ENCODE measurements at places on chromosomes 5 and 9.
A peak's percentile ranks its signal among the peaks of the same experiment; 100 is the strongest.

DNA sequence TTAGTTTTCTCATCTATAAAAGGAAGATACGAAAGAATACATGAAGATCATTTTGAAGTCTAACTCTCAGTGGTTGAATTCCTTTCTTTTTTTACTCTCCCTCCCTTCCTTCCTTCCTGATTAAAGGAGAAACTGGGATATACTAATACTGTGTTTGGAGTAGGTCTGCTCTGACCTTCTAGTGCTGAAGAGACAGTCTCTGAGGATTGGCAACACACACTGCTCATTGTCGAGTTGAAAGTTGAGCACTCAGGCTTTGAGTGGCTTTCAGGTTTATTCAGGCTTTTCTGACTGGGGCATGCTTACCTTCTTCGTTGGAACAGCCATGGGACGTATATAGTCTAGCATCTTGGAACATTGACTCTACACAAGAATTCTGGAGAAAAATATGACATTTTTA, 86.9 kb upstream of the RPS23 start:
- DNase-seq: no peak

DNA sequence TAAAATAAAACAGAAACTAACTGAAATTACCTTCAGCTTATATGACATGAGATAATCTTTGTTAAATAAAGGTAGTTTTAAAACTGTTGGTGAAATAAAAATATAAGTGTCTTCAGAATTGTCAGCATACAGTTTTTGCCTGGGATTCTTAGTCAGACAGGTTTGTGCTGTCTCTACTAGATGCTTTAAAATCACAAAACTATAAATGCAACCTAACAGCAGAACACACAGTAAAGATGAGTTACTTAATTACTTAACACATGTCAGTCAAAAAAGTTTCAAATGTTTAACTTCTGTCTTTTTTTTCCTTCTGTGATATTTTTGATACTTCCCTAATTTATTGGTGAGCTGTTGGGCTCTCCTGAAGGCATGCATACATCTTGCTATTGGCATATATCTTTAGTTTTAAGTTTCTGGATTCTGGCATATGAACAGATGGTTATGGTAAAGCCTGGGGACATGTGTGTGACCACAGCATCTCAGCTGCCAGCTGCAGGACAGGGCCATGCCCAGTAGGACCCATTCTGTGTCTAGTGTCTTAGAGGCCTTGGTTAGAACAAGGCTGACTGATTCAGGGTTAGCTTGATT, 231.1 kb upstream of the NUDT12 start:
- DNase-seq: no peak

GRCh38 chr9:7520396-7520795, 279.2 kb downstream of the DMAC1 start:
- DNase-seq: no peak

- DNase-seq: no peak
Measured at GRCh38 chr5:172238334-172238733, 44.4 kb downstream of the EFCAB9 start.

DNA sequence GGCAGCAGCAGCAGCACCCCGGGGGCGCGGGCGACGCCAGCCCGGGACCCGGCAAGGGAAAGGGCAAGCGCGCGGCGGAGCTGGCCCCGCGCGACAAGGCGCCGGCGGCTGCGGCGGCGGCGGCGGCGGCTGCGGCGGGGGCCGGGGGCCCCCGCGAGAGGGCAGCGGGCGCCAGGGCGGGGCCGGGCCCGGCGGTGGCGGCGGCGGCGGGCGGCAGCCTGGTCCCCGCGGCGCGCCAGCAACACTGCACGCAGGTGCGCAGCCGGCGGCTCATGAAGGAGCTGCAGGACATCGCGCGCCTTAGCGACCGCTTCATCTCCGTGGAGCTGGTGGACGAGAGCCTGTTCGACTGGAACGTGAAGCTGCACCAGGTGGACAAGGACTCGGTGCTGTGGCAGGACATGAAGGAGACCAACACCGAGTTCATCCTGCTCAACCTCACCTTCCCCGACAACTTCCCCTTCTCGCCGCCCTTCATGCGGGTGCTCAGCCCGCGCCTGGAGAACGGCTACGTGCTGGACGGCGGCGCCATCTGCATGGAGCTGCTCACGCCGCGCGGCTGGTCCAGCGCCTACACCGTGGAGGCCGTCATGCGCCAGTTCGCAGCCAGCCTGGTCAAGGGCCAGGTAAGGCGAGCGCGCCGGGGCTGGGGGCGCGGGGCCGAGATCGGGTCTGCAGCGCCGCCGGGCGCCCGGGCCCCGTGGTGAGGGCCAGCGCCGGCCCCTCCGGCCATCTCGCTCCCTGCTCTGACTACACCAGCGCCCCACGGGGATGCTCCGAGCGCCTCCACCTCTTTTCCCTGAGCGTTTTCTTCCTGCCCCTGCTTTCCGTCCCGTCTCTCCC, at the start of gene UBE2QL1:
TSS of gene UBE2QL1 (plus strand) at position 238 of the 843 bp plus-strand sequence. CDS start at position 273, 35 bp downstream.
- peak; percentile 30 for DNase-seq

DNA sequence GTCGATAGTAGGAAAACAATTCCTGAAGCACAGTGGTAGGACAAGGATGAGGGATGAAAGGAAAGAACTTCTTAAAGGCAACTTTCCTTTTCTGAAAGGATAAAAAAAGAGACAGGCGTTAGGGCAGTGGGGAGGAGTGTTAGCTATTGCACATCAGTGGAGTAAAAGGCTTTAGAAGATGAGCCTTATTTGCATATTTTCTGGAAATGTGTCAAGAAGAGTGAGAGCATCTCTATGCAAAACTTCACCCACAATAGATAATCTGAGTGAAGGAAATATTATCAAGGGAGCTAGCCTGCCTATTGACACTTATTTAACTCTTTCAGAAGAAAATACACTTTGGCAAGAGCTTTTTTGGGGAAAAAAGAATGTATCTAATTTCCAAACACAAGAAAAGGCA, 151.6 kb downstream of the MACIR start:
- DNase-seq: no peak

DNA sequence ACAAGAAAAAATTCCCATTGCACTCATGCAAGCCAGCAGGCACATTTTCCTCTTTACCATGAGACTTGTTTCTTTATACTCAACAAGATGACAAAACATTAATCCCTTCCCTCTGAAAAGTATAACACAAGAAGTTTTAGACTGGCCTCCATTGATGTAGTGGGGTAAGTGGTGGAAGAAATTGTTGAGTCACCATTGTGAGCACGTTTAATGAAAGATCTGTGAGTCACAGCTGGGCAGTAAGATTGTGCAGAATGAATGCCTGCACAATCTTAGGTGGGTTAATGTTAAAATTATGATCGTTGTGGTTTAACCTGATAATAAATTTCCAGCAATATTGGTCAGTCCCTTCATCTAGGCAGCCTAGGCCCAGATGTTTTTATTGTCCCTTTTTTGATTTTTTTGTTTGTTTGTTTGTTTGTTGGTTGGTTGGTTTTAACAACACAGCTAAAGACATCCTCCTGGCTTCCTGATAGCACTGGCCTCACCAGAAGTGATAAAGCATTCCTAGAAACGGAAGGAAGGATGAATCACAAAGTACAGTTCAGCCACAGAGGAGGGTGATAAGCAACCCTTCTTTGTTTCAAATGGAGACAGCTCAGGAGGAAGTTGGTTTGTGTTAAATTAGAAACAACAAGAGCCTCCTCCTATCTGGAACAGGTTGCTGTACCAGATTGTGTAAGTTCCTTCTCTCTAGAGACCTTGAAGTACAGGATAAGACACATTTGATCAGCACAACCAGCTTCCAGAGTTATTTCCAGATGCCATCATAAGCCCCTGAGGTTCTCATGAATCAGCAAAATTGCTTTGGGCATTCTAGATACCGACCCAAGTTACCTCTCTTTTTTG, 40.3 kb downstream of the SLC24A2 start:
- DNase-seq: no peak

GRCh38 chr9:126844085-126844484, 16.4 kb upstream of the ZBTB34 start:
- no peak for DNase-seq

GRCh38 chr9:106862110-106862820, 701 bp upstream of the ZNF462 start:
- DNase-seq: peak; percentile 19

- DNase-seq: no peak
Measured at GRCh38 chr9:87071473-87071872, 124.2 kb upstream of the GAS1 start.

DNA sequence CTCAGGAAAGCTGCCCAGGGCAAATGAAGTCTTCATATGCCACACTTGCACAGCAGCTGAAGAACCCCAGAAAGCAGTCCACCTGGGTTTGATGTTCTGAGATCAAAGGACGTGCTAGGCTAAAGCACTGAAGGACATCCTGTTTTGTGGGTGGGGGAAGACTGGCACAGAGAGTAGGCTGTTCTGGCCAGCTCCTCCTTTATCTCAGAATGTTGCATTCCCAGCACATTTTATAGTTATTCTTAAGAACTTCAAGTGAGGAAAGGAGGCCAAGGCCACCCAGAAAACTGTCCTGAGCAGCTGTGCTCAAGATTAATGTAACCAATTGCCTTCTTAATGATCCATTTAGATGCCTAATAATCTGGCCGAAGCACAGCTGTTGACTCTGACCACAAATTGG, 10.9 kb downstream of the SHOC1 start:
- no peak for DNase-seq

DNA sequence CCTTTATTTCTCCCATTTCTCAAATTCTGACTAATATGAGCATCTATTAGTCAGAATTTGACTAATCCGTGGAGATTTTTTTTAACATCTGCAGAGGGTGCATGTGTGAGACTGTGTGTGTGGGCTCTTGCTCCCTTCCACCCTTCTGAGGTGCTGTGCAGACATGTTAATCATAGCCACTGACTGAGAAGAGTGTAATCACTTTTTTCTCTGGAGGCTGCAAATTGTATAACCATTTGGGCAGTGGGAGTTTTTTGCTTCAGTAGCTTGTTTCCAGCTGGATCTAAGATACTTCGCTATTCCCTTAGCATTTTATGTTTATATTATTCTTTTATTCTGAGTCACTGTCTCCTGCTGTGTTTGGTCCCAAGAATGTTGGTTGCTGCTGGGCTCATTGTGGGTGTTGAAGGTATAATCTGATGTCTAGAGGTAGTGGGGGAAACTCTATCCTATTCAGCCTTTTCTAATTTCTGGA, 66.2 kb downstream of the ARHGEF28 start:
- DNase-seq: no peak

DNA sequence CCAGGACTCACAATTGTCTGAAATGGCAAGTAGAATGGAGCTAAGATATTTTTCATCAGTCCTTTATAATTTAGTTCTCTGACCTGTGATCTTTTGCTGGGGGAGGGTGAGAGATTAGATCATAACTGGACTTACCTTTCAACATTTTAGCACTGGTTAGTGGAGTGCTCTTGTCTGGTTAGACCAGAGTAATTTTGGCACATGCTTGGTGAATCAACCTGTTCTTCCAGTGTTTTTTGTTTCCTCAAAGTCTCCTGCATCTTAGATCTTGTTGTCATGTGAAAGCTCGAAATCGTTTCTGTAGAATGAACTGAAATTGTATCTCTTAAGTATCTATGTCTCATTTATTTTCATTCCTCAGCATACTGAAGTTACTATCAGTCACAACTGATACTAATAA, 122.4 kb downstream of the TLE4 start:
- DNase-seq: no peak

GRCh38 chr5:167731951-167732350, 559.5 kb upstream of the WWC1 start:
- no peak for DNase-seq

- no peak for DNase-seq
Measured at GRCh38 chr9:99745085-99745484, 76.6 kb upstream of the NR4A3 start.
